ENCODE measurements at places on chromosomes 3 and 15.

DNA sequence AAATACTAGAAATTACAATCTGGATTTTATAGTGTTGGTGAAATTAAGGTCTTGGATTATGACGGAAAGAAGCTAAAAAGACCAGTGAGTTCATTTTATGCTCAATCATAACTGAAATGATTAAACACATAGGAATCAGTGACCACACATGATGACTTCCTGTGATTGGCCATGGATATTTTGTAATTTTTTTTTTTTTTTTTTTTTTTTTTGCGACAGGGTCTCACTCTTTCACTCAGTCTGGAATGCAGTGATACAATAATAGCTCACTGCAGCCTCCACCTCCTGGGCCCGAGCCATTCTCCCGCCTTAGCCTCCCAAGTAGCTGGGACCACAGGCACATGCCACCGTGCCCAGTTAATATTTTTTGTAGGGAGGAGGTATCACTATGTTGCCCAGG lies 47.4 kb downstream of the PAQR5 start:
- DNase-seq = no peak

GRCh38 chr15:60005352-60006202 lies 1.5 kb downstream of the FOXB1 start:
- DNase-seq = no peak

GRCh38 chr3:183933160-183933559 lies 48.5 kb upstream of the PARL start:
- DNase-seq = no peak

GRCh38 chr3:61680617-61681016 lies 119.2 kb downstream of the PTPRG start:
- DNase-seq = no peak

DNA sequence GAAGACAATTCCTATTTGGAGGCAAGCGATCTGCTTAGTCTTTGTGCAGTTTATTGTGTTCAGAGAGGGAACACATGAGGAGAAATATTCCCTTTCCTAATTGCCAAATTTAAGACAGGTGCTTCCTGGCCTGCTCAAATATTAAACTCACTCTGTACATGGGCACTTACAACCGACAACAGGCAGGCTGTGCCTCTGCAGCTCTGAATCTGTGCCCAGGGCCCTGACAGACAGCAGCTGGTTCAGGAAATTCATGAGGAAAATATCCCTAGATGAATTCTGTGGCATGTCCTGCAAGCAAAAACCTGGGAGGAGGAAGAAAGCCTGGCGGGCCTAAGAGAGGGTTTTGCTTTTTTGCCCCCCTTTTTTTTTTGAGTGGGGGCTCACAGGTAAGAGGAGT lies 169.3 kb upstream of the TRIM42 start:
- DNase-seq = no peak
